ENCODE measurements at places on chromosomes 4 and X.

DNA sequence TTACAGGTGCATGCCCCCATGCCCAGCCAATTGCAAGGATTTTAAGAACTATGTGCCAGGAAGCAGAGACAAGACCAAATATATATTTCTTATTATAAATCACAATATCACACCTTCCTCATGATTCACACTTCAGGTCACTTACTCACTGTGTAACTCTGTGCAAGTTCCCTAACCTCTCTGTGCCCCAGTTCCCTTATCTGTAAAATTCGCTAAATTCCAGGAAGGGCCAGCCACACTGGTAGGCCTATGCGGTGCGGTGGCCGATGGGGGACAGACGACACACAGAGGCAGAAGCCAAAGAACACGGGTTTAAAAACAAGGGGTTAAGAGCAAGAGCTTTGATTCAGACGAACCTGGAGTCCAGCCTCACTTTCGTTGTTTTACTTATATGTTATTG, 2.8 kb downstream of the TRIM2 start:
- no peak for DNase-seq

DNA sequence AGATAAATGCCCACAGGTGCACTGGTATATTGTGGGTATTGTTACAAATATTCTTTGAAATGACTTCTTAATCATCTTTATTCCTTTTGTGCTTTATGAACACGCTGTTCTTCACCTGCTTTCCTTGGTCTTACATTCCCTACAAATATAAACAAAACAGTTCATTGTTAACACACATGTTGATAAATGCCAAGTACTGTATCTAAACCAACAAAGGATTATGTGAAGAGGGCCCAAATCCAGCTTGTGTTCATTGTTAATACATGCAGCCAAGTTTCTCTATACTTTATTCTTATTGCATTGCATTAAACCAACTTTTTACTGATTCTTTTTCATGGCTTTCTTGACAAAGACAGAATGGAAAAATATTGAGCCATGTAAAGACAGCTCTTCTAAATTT, 42.8 kb downstream of the AREG start:
- DNase-seq: no peak

- DNase-seq: no peak
These were observed 1.7 kb upstream of the GTPBP6 start for GRCh38 chrX:320126-320783.

DNA sequence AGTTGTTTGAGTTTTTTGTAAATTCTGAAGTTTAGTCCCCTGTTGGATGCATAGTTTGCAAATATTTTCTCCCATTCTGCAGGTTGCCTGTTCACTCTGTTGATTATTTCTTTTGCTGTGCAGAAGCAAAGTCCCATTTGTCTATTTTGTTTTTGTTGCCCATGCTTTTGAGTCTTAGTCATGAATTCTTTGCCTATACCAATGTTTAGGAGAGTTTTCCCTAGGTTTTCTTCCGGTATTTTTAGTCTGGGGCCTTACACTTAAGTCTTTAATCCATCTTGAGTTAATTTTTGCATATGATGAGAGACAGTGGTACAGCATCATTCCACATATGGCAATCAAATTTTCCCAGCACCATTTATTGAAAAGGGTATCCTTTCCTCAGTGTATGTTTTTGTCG, 405.8 kb upstream of the RPS6KA3 start:
- DNase-seq: no peak

- DNase-seq: no peak
These were observed 7.6 kb downstream of the PDE6B start for GRCh38 chr4:632926-633325.

- no peak for DNase-seq
These were observed 48.2 kb downstream of the SLC34A2 start for GRCh38 chr4:25703731-25704388.

- DNase-seq: no peak
These were observed 716 bp downstream of the FHIP1A start for GRCh38 chr4:151409470-151410313.

GRCh38 chr4:174946246-174946645, 28.1 kb downstream of the ADAM29 start:
- no peak for DNase-seq

GRCh38 chr4:139241086-139241783, 38.8 kb downstream of the MGARP start:
- DNase-seq: no peak

GRCh38 chr4:94126669-94127068, 81.0 kb upstream of the SMARCAD1 start:
- DNase-seq: no peak

DNA sequence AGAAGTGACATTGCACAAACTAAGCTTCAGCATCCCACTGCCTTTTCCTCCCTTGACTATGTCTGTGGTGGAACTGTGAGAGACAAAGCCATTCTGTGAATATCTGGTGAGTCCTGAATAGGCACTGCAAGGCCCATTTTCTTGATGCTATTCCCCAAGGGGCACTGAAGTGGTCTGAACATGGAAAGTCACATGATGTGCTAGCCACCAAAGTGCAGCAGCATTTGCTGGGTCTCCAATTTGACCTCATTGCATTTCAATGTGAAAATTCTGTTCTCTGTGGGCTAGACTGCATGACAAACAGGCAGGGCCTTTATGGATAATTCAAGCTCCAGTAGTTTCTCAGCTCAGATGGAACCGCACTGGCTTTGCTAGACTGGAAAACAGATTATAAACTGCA, 627.4 kb upstream of the BOD1L1 start:
- no peak for DNase-seq

GRCh38 chrX:127405946-127406345, 586.4 kb downstream of the PRR32 start:
- no peak for DNase-seq

DNA sequence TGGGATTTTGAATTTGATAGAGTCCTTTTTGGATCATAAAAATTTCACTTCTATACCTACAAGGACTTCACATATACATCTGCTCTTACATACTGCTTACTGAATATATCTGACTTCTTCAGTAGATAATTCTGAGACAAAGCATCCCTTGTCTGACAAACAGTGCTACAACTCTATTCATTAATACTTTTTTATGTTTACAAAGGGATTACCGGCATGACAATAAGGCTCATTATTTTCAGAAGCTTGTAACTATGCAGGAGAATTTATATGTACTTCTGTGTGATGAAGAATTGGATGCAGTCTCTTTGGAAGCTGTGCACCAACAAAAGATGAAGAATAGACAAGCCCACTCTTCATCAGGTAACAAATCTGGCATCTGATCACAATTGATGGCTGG, 1070.3 kb downstream of the STIM2 start:
- no peak for DNase-seq

- DNase-seq: no peak
These were observed 65.7 kb upstream of the KCNIP4 start for GRCh38 chr4:22014222-22014741.

- DNase-seq: no peak
These were observed 80.5 kb downstream of the CASP3 start for GRCh38 chr4:184568770-184569169.

DNA sequence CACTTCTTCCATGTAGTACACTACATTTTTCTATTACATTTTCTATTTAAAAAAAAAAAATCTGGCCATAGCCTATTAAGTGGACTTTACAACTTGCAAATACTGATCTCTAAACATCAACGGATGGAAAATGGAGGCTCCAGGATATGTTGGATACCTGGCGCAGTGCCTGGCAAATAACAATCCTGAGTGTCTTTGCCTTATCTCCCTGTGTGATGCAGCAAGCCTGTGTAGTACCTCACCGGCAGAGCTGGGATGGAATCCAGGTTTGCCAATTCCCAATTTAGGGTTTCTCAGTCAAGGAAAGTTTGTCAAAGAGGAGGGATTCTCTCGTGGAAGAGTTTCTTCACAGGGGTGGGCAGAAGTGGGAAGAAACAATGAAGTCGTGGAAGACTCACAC, 93.2 kb downstream of the KDR start:
- DNase-seq: no peak

DNA sequence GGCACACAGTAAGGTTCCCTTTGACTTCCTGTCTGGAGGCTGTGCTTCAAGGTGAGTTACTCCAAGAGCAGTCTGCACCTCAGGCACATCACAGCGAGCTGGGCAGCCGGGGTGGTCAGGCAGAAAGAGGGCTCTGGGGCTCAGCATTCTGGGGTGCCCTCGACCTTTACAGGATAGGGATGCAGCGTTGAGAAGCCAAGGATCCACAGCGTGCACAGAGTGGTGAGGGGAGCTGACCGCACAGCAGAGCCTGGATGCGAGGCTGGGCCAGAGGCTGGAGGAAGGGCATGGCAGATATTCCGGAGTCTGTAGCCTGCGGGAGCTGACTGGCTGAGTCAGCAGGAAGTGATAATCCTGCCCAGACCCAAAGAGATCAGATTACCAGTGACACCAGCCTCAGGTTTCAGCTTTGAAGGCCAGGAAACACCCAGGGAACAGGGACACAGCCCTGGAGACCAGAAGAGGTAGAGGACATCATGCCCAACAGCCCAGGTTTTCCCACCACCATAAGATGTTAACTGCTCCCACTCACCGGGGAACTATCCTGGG, 38.4 kb upstream of the PDLIM3 start:
- DNase-seq: no peak
